Stimulated activated CD8-positive, alpha-beta memory T cell treated with anti-CD3 and anti-CD28 coated beads, Interleukin-4, amount 100 ng/mL, for 1 hour (primary cell): ENCODE measurements at places on chromosomes 4 and X.

- DNase-seq, result no peak
Observed at GRCh38 chr4:53788011-53788410, 196.7 kb upstream of the LNX1 start.

GRCh38 chr4:152892974-152893373 lies 43.1 kb upstream of the FHDC1 start:
- no peak for DNase-seq

DNA sequence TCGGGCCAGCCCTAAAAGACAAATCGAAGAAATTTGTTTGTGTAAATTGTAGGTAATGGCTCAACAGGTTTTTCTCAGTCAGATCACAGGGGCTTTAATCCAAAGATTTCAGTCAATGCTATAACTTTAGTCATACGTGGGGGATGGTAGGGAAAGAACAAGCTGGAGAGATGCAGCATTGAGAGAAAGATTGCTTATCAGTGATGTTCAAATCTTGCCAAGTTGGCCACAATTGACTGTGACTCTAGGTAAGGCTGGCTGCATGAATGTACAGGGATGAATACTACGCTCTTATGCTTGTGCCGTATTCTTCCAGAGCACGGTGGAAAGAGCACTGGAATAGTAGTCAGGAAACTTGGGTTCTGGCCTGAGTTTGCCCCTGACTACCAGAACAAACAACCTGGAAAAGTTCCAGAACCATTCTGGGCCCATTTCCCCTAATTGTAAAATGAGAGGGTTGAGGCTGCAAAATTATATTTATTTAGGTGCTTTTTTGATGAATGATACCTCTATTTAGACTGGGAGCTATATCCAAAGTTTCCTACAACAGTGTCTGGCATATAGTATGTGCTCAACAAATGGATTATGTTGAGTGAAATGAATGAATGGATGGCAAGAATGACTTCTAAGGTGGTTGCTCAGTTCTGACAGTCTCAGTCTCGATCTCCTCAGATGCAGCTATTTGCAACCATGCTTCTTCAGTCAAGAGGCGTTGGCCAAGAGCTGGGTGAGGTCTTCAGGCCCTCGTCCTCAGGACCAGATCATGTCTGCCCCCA lies 44.4 kb downstream of the TSC22D3 start:
- no peak for DNase-seq

DNA sequence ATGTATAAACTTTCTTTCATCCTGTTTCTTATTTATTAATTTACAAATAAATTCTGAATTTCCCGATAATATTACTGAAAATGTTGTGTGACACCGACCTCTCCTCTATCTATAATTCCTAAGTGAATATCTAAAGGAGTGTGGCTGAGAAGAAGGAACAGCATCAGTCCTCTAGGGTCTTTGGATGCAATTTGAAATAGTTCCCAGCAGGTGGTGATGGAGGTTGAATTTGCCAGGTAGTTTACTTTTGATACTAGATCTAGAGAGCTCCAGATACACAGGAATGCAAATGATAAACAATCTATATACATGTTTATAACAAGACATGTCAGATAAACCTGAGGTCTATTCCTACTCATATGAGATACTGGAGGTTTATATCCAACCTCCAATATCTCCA lies 305.4 kb downstream of the PCDH18 start:
- no peak for DNase-seq

DNA sequence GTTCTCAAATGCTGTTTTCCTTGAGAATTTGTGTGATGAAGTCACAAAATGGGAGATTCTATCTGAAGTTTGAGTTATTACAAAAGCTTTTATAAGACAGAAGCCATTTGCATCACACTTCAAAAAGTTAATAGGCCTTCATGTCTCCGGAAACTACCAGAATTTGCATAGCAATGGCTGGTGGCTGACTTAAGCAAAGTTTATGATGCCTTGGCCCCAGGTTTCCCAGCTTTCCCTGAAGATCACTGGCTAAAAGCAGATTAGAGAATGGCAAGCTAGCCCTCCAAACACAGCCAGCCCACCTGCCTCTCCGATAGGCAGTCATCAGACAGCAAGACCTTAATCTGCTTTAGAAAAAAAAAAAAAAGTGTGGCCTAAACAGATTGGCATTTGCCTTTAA lies 197.8 kb downstream of the HS3ST1 start:
- DNase-seq, result no peak

DNA sequence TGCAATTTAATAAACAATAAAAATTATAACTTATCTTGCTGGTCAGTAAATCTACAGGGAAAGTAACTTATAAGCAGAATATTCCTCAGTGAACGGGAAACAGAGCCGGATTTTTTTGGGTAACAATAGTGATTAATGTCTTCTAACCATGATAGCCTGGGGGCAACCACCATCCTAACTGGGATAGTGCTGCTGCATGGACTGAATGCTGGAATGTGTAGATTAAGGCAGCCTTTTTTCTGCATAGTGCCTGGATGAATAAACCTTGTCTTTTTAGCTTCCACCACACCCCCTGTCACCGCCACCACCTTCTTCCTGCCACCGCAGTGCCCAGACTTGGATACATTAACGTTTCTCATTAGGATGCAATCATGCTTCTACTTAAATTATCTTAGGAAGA lies 83.6 kb upstream of the LNX1 start:
- DNase-seq, result no peak

DNA sequence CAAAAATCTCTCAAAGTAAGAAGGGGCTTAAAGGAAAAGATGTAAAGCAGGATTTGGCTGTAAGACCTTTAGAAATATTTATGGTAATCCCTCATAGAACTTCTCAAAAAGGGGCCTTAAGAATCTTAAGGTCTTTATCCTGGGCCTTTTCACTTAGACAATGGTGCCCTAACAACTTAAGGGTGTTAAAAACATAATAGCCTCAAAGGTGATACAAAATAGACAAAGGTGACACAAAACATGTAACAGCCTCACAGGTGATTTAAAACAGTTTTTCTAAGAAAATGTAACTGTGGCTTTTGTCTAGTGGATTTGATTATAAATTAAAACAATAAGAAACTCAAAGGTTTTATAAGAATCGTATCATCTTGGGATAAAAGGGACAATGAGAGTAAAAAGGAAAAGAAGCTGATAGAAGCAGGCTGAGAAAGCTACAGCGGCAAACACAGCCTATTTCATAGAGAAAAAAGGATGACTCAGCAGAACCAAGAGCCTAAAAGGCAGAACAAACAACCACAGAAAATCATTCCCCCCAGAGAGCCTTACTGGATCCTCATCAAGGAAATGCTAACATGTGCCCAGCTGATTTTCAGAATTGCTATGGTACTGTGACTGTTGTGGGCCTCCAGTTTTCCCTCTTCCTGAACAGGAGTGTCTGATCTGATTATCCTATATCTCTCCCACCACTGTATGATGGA lies 164.3 kb downstream of the STPG2 start:
- no peak for DNase-seq
